ENCODE measurements at places on chromosomes 2 and 18.

- no peak for DNase-seq
These were observed 1054.9 kb upstream of the NXPH2 start for GRCh38 chr2:139835101-139835500.

- DNase-seq, result no peak
These were observed 3.2 kb downstream of the STK25 start for GRCh38 chr2:241505086-241505780.

DNA sequence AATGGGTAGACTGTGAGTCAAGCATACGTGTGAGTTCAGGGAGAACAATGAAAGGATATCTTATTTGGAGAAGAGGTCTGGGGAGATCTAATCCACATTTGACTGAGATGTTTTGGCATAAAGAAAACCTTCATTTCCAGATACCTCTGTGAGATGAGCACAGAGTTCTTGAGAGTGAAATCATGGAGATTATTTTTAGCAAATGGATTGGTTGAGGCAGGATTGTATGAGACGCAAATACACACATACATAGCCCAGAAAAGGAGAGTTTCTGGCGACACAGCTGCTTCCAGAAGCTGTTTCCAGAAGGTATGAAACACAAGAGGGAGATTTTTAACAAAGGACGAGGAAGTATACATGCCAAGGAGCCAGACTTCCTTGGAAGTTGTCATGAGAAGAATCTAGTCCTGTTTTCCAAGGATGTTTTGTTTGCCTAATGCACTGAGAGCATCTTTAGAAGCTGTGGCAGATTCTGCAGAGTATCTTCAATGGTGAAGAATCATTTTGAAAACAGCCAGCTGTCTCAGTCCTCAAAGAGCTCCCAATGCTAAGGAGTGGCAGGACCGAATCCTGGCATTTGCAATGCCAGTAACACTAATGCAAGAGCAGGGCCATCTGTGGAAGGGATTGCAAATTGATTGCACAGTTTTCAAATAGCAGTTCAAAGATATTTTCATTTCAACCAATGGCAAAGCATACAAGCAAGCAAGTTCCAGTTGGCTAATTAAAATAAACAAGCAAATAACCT lies 177.2 kb downstream of the SETBP1 start:
- no peak for DNase-seq

- no peak for DNase-seq
These were observed 239.0 kb downstream of the CCDC178 start for GRCh38 chr18:33201509-33201926.

GRCh38 chr18:26088487-26088886 lies 1.9 kb downstream of the SS18 start:
- no peak for DNase-seq
